ENCODE measurements at places on chromosomes 4 and X.

DNA sequence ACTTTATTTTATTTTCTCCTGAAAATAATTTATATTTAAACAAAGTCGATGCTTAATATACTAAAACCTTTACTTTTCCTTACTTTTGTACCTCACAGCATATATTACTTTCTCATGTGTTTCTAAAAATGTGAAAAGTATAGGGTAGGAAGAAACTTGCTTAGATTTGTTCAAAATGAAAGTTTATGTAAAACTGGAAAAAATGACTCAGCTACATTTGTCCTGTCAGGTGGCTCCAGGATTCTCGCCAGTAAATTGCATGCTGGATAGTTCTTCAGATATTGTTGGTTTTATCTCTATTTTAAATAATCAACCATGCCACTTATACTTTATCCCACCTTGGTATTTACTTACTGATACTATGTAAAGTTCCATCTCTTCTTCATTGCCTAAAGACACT lies 159.2 kb upstream of the NDST4 start:
- DNase-seq = no peak

GRCh38 chr4:61741327-61742096 lies 541.4 kb downstream of the ADGRL3 start:
- DNase-seq = no peak

DNA sequence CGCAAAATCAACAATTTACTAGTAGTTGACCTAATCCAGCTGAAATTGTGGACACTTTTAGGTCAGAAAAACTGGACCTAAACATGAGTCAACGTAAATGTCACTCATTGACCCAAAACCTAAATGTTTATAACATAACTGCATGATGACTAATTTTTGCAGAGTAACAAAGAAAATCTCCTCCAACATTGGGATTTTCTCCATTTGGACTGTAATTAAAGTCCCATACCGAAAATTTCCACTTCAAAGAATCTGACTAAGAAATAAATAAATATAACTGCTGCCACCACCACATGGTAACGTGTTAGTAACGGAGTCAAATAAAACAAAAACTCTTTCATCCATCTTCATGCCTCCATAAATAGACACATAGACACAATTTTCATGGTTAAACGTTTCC lies 1.9 kb downstream of the ADGRA3 start:
- no peak for DNase-seq

DNA sequence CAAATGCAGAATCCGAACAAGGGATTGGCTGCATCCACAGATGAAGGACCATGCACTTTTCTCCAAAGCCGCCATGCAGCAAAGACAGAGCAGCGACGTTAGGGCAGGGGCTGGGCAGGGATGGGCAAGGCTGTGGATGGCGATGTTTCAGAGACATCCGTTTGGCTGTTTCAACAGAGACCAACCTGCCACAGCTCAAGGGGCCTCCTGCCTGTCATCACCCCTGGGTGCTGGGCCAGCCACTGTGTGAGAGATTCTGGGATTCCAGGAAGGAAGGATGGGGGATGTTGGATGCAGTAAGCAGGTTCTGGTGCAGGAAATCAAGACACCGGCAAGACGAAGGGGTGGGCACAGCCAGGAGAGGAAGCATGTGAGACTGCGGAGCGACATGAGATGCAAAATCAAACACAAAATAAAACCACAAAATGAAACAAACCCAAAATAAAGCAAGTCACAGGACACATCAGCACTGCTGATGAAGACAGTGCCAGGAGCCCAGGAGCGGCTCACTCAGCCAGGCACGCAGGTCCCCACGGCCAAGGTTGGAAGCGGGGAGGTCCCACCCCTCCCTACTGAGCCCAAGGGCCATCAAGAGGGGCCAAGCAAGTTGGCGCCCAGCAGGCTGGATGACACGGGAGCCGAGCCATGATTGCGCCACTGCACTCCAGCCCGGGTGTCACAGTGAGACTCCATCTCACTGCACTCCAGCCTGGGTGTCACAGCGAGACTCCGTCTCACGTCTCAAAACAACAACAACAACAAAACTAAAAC lies 68.1 kb downstream of the FAM53A start:
- no peak for DNase-seq

GRCh38 chr4:6499238-6499600 lies 26.8 kb upstream of the PPP2R2C start:
- DNase-seq = no peak

Data from AG09309 (cell line).